ENCODE measurements at places on chromosomes 11 and 22. TPM values are rescaled to one million over a fixed set of nuclear protein-coding genes. Genes with fewer than 3 reads are reported as not detected.

GRCh38 chr11:115126092-115126491 lies 378.1 kb downstream of the CADM1 start:
- no peak for DNase-seq

- no peak for DNase-seq
These were observed 69.0 kb downstream of the EFCAB6 start for GRCh38 chr22:43743131-43743530.

GRCh38 chr11:104095791-104096190 lies 59.4 kb downstream of the DDI1 start:
- DNase-seq = no peak

- peak; percentile 63 for DNase-seq
These were observed 29.9 kb downstream of the ARVCF start for GRCh38 chr22:19986410-19987341.

DNA sequence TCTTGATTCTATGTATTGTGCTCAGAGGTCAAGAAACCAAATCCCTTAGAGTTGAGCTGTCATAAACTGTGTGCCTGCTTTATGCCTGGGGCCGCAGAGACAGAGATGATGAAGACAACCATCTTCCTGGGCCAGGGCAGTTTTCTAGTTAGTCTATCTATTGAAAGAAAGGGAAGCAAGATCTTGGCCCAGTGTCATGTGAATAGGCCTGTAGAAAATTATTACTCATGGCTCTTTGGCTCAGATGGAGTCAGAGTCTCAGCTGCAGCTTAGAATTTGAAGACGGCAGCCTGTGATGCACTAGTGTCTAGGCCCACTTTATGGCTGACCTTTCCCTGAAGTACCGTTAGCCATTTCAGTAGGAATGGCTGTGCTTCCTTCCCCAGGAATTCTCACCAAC lies 112.0 kb downstream of the DBX1 start:
- DNase-seq = no peak

GRCh38 chr22:24191381-24191841 lies 10.1 kb downstream of the SUSD2 start:
- DNase-seq = no peak

GRCh38 chr11:61357233-61357893 lies 4.3 kb downstream of the CYB561A3 start:
- no peak for DNase-seq

GRCh38 chr11:104122011-104122635 lies 41.8 kb downstream of the PDGFD start:
- no peak for DNase-seq

GRCh38 chr11:2885017-2885677 lies 428 bp downstream of the CDKN1C start:
- peak; percentile 80 for DNase-seq

- no peak for DNase-seq
These were observed 246.2 kb downstream of the NTM start for GRCh38 chr11:131616481-131617140.

GRCh38 chr11:4482445-4482844 lies at the start of gene OR52K1:
Gene OR52K1, plus strand, starts transcription at chr11:4482646. Its CDS starts 6,255 bp downstream, at chr11:4488901.
- DNase-seq = no peak

- no peak for DNase-seq
These were observed 64.2 kb upstream of the KCNQ1OT1 start for GRCh38 chr11:2763984-2764383.

GRCh38 chr11:75303544-75304224 lies 47.8 kb downstream of the ARRB1 start:
- peak; percentile 56 for DNase-seq

DNA sequence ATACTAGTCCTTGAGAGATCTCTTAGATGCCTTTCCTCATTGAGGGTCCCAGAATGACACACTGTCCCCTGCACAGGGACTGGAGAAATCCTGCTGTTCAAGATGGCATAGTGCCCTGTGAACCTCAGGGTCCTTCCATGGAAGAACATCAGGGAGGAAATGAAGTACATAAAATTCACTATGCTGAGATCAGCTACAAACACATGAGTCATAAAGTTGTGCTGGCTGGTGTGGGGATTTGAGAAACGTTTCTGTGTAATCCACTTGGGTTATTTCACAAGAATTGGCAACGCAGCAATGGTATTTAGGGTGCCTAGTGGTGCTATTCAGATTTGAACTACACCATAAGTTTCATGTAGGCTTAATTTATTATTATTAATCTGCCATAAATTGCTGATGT lies 174.4 kb downstream of the MAML2 start:
- no peak for DNase-seq

DNA sequence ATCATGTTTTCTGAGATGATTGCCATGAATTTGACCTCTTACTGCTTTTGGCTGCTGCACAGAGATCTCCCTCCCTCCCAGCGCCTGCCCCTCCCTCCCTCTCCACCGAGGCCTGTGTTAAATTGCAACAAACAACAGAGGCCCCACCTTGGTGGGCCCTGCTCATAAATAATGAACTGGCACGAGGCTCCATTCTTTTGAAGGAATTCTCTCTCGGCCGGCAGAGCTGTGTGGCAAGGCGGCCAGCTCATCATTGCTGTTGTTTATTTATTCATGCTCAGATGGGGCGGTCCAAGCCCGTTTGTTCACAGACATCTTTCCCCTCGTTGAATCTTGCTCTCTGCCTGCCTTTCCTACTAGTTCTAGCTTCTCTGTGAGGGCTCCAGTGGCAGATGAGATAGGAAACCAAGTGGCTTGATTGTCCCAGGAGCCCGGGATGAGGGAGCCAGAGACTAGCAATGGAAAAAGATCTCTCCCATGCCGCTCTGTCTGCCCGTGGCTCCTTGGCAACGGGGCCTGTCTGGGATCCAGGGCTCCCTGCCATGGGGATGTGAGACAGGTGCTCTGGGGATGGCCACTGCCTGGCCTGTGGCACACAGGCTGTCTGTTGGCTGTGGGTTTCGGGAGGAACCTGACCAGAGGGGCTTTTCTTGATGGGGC lies 192.6 kb downstream of the DSCAML1 start:
- DNase-seq = peak; percentile 63

- no peak for DNase-seq
These were observed 84.1 kb downstream of the C22orf31 start for GRCh38 chr22:28977481-28977971.

GRCh38 chr22:33785283-33785968 lies 134.8 kb downstream of the LARGE1 start:
- no peak for DNase-seq

DNA sequence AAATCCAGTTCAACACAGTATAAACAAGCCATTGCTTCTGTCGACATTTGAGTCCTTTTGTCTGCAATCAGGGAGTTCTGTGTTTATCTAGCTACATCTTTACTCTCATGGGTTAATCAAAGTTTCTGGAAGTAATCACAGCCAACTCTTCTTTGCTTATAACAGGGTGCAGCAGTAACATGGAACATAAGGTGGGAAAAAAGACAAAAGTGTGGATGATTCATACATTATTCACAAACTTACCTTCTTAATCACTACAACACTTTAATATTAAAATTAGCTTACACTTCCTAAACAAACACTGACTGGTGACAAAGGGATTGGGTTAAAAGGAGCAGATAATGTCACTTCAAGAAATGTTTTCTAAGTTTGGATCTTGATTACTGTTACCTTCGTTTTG lies 44.7 kb downstream of the SNX19 start:
- DNase-seq = no peak

- no peak for DNase-seq
These were observed 27.2 kb downstream of the TMPRSS6 start for GRCh38 chr22:37082251-37082873.

- DNase-seq = no peak
These were observed 151.1 kb upstream of the NECTIN1 start for GRCh38 chr11:119880143-119880542.

DNA sequence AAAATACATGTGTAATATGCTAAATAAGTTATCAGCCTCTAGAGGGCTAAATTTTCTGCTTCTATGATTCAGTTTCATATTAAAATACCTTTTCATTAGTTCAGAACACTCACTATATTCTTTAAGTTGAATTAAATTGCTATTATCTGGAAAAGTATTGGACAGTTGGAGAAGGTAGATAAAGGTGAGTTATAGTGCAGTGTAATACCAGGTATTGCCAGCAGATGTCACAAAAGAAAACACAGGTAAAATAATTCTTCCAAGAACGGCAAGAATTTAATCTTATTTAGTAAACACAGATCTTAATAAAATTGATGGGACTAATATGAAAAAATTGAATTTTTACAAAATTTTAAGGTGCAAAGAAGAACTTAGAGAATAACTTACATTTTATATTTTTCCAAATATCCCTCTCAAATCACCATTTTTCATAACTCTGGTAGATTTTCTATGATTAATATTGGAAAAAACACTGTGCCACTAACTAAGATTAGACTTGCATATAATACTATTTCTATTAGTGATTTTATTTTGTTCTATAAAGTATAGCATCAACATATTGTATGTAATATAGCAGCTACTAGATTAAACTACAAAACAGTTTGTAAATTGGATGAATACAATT lies 1.7 kb upstream of the LRRC4C start:
- DNase-seq = no peak

DNA sequence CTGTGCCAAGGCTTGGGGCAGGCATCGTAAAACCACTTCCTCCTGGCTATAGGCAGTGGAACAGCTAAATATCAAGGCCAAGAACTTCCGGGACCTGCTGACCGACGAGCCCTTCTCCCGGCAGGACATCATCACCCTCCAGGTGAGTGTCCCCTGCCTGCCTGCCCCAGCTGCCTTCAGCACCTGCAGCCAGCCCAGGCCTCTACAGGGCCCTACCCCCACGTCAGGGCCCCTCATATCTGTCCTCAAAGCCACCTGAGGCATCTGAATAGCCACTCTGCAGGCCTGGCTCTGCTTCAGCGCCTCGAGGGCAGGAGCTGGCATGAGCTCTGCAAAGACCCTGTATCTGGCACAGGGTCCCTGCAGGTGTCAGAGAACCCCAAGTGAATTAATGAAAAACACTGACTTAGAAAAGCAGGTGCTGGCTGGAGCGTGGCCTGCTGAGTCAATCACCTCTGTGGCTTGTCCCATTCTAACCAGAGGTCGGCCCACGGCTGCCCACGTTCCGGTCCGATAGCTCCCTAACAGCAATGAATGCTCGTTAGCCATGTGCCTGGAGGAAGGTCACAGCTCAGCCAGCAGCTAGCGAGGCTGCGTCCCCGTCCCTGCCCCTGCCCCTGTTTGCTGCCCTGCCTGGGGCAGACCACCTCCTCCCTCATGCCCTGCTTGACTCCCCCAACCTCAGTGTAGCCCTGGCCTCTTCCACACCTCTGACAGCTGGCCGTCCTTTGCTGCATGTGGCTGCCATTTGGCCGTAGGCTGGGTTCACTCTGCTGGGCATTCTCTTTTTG lies 16.8 kb downstream of the PPIL2 start:
- DNase-seq = no peak

- DNase-seq = no peak
These were observed 99.5 kb downstream of the CCDC81 start for GRCh38 chr11:86473991-86474833.

- no peak for DNase-seq
These were observed 10.1 kb downstream of the BMAL1 start for GRCh38 chr11:13287681-13288080.

DNA sequence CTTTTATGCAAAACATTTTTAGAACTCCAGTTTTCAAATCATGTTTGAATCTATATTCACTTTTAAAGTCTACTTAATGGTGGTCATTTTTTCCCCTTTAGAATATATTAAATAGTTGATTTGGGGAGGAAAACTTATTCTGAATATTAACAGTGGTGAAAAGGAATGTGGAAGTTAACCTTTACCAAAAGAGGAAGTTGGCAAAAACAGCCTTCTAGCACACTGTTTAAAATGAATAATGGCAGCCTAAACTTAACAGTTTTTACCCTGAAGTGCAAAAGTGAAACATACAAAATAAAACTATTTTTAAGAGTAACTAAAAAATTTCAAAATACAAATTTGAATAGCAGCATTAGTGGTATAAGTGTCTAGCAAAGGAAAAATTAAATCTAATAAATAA lies 86.4 kb downstream of the GRK3 start:
- no peak for DNase-seq

APOBEC3H gene
- total RNA-seq = 0.50 TPM

GALNT18 gene
- 29.6 TPM for total RNA-seq

OR5D18 gene
- not detected for total RNA-seq

OR9G4 gene
- not detected for total RNA-seq

APOA5 gene
- total RNA-seq = not detected

KDM4D gene
- total RNA-seq = 1.5 TPM
